ENCODE measurements at places on chromosomes 2 and 18.

DNA sequence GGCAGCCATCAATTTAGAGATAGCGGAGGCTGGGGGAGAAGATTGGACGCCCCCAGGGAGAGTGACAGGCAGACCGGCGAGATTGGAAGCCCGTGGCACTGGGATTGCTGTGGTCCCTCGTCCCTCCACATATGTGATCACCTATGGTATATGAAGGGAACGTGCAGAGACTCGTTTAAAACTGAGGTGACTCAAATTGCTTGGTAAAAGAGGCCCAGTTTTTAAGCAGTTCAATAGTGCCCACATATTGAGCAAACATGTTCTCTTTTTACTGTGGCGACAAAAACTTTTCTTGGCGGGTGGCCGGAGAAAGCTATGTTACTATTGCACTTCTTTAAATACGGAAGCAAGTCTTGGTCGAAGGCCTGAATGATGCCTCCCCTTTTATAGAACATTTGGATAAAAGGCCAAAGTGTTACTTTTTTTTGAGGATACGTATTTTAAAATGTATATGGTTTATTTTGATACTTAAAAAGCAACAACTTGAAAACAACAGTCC, 9.1 kb downstream of the B3GNT2 start:
- no peak for DNase-seq

DNA sequence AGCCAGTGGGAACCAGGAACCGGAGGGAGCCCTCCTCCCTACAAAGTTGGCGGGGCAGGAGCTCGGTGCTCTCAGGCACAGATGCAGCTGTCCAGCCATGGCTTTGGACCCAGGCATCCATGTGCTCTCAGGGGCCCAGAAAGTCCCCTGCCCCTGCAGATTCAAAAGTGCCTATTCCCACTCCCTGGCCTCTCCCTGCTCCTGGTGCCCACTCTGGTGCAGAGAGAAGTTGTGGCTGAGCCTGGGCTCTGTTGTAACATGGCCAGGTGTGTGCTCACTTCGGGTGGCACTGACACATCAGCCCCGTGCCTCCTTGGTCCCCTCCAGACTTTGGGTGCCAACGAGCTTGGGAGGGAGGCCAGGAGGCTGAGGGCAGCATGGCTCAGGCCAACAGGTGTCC, 315.8 kb upstream of the KYNU start:
- no peak for DNase-seq

GRCh38 chr18:8866679-8867078, 161.3 kb downstream of the MTCL1 start:
- no peak for DNase-seq

DNA sequence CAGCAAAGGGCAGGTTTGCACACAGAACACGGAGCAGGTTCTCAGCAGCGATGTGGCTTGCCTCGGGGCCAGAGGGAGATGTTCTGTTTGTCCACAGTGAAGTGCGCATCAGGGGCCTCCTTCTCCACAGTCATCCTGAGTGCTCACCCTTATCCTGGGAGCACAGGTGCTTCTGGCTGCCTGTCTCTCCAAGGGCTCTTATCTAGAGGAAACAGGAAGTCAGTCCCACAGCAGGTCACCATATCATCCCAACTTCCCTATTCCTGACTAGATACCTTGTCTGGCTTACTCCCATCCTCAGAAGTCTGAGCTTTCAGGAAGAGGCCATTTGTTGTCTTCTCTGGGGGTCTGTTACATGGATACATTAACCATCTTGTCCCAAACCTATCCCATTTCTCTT, at the start of gene CD207:
Gene CD207, minus strand, starts transcription at position 174 of the 400 bp plus-strand sequence. Its CDS starts 40 bp downstream, at position 134.
- DNase-seq: no peak

- peak; percentile 82 for DNase-seq
These were observed 503 bp downstream of the ZNF513 start for GRCh38 chr2:27379836-27380625.

DNA sequence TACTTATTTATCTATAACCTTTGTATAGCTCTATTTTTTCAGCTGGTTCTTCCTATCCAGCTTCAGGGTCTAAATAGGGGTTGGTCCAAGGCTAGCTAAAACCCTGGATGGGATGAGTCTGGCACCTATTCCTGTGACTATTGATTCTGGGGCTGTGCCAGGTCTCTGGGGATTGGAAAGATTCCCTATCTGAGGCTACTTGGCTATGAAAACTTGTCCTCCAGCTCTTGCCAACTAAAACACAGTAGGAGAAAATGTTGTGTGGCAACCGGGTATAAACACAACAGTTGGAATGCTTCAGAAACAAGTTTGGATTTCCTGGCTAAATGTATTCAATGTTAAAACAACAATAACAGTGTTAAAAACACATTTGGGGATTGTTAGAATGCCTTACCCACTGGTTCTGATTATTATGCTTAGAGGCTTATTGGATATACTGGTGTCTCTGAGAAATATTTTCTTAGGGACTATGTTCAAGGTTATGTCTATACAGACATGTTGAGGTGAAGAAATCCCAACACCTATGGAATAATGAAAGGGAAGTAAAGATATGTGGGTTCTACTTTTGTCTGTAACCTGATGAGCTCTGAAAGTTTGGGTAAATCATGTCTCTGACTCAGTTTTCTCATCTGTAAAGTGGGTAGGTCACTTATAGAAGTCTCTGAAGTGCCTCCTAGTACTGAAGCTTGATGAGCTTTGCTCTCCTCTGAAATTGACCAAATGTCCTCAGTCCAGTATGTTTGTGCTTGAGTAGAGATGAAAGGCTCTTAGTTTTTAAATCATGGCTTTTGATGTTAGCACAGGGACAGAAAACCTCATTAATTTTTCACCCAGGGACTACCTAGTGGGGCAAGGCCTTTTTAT, 460.7 kb downstream of the MTX2 start:
- DNase-seq: no peak

DNA sequence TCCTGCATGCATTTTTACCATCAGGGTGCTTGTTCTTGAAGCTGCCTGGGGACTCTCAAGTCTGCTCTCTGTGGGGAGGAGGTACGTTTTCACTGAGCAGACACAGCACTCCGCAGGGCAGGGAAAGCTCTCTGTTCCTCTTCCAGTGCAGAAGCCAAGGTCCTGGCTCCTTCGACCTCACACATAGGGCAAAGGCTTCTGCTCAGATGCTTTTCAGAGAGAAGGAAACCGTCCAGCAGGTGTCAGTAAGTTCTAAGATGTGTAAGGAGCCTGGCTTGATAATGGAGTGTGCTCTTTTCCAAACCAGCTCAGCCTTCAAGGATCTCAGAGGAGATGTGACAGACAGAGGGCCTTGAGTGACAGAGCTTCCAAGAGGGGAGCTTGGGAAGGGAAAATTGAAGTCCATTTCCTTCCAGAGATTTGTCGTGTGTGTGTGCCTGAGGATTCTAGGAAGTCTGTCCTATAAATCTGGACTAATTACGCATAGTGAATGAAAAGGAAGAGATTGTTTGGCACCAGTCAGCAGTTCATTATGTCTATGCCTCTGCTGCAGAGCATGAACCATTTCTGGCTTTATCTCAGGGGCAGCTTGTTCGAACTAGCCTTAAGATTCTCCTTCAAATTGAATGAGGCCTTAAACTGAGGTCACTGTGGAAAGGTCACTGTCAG, 67.3 kb upstream of the UPP2 start:
- peak; percentile 75 for DNase-seq

GRCh38 chr2:138504546-138505235, 3.1 kb downstream of the SPOPL start:
- no peak for DNase-seq

GRCh38 chr18:39795350-39795749, 2159.7 kb upstream of the PIK3C3 start:
- DNase-seq: no peak

- DNase-seq: no peak
These were observed 5.3 kb downstream of the GPC1 start for GRCh38 chr2:240440704-240441320.

GRCh38 chr2:5664278-5664681, 27.9 kb upstream of the SOX11 start:
- DNase-seq: no peak

GRCh38 chr2:160225722-160226121, 25.6 kb upstream of the ITGB6 start:
- no peak for DNase-seq

- DNase-seq: no peak
These were observed 7.8 kb upstream of the IL1R2 start for GRCh38 chr2:101983928-101984327.

DNA sequence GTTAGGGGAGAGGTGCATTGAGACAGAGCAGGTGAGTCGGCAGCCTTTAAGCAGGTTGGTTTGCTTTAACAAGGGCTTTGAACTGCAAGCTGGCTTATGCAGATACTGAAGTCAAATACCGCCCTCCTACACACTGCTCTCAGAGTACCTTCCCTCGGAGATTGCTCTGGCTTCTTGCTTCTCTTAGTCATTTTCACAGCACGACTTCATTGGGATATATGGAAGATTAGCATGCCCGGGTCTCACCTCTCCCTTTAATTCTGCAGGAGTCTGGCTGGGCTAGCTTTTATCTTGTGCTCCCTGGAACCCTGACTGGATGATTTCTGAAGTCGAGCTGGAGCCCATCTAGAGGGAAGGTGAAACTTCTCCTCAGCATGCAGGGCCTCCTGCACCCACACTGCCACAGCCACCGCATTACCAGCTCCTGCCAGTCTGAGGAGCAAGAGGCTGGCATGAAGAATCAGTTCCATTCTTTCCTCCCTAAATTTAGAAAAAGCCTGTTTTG, 395.5 kb upstream of the HNRNPA3 start:
- DNase-seq: no peak

Measured in large intestine (tissue), 12 donors.